ENCODE measurements at places on chromosomes 1 and 21. TPM values are rescaled to one million over a fixed set of nuclear protein-coding genes. Genes with fewer than 3 reads are reported as not detected.

- DNase-seq, result peak; percentile 82
Observed at GRCh38 chr1:152036267-152037216, at the start of gene S100A11. Gene S100A11 (minus strand): TSS chr1:152037004. CDS start chr1:152036915, 89 bp downstream.

DENND2C gene
- 5.3 TPM for total RNA-seq

DNA sequence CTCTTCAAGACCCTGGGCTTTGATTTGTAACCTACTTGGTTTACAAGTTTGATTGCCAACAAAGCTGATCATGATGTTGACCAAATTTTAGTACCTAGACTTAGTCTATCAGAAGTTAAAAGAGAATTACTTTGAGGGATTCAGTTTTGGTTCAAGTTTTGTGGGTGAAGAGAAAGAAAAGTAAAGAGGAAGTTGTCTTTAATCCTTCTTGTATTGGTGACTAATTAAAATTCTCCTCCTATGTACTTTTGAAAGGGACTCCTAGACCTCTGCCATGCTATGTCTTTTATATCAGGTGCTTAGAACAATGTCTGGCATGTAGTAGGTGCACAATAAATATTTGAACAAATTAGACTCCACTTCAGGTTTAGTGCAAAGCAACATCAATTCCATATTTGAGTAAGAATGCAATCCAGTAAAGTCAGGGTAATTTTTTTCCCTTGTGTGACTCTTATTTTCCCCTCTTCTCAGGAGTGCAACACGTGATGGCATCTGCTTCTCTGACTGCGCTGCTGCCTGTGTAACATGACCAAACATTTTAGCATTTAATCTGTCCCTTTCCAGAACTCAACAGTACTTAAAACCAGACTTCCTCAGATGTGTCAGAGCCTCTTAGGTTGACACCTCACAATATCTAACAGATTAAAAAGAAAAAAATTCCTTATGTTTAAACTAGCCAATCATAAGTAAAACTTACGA is 41.1 kb upstream of the KCNQ4 start:
- no peak for DNase-seq

DNA sequence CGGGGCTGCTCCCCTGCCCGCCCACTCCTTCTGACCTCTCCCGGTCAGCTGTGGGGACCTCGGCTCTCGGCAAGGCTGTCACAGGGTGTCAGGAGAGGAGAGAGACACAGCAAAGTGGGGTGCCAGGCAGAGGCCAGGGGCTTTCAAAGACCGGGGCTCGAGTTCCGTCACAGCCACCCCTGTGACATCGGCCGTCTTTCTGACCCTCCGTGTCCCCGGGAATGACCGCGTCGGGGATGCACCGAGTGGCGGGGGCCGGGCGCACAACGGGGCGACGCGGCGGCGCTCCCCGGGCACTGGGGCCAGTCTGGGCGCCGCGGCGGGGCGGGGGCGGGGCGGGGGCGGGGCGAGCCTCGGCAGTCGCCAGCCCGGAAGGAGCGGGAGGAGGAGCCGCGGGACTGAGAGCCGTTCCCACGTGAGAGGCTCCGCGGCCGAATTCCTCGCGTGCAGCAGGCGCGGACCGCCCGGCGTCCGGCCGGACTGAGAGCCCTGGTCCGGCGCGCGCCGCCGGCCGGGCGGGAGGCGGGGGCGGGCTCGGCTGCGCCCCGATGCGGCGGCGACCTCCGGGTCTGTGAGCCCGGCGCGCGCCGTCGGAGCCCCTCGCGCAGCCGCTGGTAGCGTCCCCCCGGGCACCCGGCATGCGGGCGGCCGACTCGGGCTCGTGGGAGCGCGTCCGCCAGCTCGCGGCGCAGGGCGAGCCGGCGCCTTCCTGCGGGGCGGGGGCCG is 229.7 kb upstream of the TMEM51 start:
- peak; percentile 68 for DNase-seq

DNA sequence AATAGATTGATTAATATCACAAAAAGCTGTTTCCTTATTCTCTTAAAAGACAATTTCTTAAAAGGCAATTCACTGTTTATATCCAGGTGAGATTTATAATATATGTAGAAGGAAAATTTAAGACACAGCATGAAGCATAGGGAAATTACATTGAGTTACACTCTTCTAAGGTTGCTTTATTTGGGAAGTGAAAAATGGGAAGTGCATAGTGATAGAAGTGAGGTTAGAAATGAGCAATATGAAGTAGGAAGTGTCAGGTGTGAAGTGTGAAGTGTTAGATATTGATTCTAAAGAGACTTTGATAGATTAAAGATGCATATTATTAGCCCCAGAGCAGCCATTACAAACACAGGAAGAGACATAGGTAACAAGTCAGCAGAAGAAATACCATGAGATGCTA is 40.3 kb downstream of the FH start:
- DNase-seq, result no peak

DNA sequence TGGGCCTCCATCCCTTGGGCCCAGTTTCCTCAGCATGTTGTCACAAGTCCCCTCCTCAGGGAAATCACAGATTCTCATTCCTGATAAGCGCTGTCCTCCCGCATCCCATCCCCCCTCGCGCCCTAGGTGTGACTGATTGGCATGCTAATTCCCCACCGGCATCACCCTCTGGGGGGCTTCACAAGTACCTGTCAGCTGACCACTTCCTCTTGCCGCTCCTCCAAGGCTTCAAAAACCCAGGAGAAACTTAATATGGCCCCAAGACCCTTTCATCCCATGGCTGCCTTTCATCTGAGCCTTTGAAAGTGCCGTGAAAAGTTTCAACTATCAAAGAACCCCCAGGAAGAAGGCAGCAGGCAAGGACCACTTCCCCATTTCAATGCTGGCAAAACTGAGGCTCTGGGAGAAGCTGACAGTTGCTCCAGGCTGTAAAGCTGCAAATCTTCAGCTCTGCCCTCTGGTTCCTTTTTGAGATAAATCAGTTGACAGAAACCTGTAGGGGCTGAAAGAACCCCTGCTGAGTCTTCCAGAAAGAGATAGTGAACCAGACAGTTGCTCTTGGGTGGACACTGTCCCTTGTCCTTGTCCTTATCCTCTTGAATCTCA is 12.8 kb upstream of the MIXL1 start:
- no peak for DNase-seq

DNA sequence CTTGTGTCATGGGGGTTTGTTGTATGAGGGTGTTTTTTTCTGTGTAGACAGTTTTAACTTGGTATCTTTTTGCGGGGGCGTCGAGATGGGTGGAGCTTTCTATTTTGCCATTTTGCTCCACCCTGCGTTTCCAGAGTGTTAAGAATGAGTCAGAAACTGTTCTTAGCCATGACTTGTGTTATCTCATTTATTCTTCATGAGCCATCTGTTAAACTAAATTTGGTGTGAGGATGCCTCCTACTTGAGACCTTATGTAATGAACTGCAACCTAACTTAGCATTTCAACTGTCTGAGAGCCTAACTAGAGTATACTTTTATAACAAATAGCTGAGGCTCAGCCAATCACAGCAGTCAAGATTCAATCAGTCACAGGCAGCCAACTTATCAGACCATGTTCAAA is 1873.5 kb downstream of the NCAM2 start:
- DNase-seq, result no peak

- DNase-seq, result no peak
Observed at GRCh38 chr1:3761296-3762010, 9.2 kb downstream of the CCDC27 start.

DNA sequence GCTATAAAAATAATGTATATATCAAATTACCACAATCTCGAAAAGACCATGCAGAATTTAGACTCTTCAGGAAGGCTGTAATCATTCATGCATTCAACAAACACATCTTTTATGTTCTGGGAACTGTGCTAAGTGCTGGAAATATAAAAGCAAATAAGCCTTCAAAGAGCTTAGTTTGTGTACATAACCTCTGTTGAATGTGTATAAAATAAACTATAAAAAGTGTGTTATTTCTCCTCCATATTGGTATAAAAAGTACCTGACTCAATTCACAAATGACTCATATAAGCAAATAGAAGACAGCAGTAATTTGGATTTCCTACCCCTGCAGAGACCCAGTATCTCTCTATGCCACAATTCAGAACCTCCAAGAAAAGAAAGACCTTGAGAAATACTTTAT is 36.8 kb downstream of the RAB3GAP2 start:
- no peak for DNase-seq

GRCh38 chr1:65265651-65266351 is 43.5 kb upstream of the DNAJC6 start:
- DNase-seq, result peak; percentile 3

PGLYRP4 gene
- total RNA-seq, result not detected

KCNA2 gene
- not detected for total RNA-seq

GRCh38 chr1:63821091-63822005 is 47.5 kb downstream of the ROR1 start:
- peak; percentile 87 for DNase-seq

- DNase-seq, result no peak
Observed at GRCh38 chr1:116821763-116822162, 67.5 kb downstream of the CD2 start.

DNA sequence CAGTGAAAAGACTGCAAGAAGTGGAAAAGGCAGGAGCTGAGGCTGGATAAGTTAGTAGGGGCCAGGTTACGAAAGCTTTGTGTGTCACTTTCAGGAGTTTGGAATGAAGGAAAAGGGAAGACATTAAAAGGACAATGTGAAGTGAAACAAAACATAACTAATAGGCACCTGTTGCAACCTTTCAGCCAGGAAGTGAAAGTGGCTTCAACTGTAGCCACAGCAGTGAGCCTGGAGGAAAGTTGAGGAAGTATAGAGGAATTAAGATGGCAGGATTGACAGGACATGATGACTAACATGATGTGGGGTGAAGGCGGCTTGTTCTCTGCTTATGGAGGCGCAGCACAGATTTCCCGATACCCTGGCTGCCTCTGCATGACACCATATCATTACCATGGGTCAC is 68.9 kb downstream of the C4BPA start:
- DNase-seq, result no peak

- DNase-seq, result peak; percentile 26
Observed at GRCh38 chr1:74504125-74504932, 8.1 kb downstream of the LRRC53 start.

BNIPL gene
- total RNA-seq, result 0.18 TPM

DNA sequence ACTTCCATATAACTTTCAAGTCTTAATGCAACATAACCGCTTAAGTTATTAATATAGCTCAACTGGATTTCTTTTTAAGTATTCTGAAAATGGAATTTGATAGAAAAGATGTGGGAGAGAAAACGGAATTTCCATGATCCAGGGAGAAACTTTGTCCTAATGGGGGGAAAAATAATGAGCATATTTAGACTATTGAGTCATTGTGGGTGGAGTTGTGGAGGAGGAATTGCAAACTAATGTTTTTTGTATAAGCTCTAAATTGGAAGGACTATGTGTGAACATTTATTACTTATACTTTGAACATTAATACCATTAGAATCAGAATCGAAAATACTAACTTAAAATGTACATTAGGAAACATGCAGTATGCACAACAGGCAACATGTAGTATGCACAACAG is 159.9 kb upstream of the NEGR1 start:
- peak; percentile 19 for DNase-seq

GRCh38 chr1:54857746-54858561 is 29.0 kb downstream of the DHCR24 start:
- DNase-seq, result peak; percentile 71

TDRD5 gene
- total RNA-seq, result not detected

DNA sequence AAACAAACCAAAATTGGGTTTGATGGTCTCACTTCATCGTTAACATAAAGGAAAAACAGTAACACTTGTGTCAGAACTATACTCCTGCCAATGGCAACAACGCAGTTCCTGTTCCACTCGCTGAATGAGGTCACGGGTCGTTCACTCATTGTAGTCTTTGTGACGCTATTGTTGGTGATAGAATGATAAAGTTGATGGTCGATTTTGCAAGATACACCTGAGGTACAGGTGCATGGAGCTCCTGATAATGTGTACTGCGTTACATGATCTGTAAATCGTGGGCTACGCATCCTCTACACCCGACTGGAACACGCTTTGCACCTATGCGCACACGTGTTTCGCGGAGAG is 391 bp upstream of the CENPS start:
- DNase-seq, result peak; percentile 47

DNA sequence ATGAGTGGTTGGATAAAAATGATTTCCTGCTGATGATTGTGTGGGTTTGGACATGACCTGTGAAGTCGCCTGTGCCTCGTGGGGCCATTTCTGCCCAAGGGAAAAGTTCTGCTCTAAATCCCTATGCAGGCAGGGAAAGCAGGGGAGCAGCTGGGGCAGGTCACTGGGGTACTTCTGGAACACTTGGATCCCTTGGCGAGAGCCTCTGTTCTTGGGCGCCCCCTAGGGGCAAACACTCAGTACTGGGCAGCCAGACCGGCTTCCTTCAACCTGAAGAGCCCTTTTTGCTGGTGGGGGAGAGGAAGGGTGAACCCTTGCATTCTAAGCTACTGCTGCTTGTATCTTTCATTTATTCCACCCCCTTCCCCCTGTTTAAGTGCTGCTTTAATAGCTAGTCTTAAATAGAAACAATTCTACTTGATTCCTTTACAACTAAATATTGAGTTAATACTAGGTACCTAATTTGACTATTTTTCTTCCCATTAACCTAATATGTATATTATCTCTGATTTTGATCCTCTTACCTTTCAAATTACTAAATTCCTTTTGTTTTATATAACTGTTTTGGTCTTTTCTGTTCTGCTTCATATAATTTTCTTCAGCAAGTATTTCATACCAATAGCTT is 5.1 kb upstream of the CLEC20A start:
- DNase-seq, result peak; percentile 75

GRIK1 gene
- 0.81 TPM for total RNA-seq

DNA sequence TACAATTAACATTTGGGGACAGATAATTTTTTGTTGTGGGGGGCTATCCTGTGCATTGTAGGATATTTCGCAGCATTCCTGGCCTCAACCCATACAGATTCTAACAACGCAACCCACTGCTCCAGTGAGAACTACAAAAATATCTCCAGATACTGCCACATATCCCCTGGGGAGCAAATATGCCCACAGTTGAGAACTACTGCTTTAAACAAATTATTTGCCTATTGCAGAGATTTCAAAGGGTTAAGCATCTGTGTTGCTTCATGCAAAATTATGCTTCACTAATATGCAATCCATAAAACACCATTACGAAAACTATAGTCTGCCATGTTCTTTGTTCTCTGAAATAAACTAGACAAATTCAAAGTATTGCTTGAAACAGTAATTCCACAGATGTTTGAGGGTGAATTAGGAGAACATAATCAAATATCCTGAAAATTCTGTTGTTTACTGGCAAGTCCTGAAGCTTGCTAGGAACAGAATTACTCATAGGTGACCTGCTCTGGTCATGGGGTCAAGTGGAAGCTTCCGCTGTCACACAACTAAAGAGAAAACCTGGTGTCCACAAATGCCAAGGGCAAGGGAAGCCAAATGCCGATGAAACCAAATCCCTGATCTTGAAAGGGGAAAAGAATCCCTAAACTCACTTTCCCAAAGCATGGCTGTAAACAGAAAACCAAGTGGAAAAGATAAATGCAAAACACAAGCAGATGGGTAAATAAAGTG is 149.4 kb downstream of the RERE start:
- no peak for DNase-seq

IGFN1 gene
- 0.74 TPM for total RNA-seq

DNA sequence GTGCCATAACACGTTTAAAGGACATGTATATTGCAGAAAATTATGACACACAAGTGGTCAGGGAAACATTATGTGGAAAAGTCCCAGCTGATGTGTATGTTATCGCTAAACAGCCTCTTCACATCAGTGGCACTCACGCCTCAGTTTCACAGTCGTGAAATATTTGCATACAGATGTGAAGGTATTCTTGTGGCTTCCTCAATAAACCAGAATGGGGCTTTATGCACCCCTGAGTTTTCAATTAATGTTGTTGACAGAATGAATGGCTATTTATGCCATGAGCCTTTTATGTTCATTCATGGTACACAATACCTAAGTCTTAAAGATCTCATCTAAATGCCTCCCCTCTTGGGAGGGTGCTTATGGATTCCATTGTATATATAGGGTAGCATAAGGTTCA is 202.1 kb upstream of the ADGRL2 start:
- no peak for DNase-seq

- peak; percentile 26 for DNase-seq
Observed at GRCh38 chr1:109547463-109548320, 723 bp upstream of the GNAI3 start.
